HuH-7 (cell line): ENCODE measurements at places on chromosomes 4 and X.

GRCh38 chrX:108264376-108264775 is 172.8 kb downstream of the ATG4A start:
- no peak for DNase-seq

- DNase-seq = no peak
Observed at GRCh38 chr4:188839704-188840103, 700.5 kb downstream of the TRIML1 start.

DNA sequence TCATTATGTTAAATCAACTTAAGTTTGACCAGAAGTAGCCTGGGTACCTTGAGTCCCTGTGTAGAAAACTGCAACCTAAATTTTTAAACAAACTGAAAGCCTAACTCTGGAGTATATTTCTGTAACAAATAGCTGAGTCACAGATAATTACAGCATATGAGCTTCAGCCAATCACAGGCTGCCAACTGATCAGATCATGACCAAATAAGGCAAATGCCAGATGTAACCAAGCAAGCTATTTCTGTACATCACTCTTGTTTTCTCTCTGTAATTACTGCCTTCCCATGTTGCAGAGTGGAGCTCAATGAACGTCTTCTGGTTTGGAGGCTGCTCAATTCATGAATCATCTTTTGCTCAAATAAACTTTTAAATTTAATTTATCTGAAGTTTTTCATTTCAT is 980.9 kb upstream of the DIAPH2 start:
- DNase-seq = no peak

- no peak for DNase-seq
Observed at GRCh38 chr4:143163614-143164013, 21.1 kb upstream of the USP38 start.

DNA sequence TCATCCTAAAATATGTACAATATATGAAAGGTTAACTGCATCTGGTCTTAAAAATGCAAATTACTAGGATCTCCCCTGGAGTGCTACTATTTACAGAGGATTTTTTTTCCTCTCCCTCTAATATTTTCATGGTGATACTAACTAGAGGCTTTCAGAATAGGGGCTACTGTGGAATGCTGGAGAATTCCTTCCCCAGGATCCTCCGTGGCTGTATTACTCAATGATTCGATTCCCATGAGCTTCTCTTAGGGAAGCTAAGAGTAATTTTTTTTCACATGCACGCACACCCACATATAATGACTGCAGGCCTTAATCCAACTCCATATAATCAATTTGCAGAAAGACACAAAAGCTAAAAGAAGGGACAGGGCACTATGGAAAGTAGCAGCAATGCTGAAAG is 184.7 kb downstream of the ARHGAP6 start:
- no peak for DNase-seq

DNA sequence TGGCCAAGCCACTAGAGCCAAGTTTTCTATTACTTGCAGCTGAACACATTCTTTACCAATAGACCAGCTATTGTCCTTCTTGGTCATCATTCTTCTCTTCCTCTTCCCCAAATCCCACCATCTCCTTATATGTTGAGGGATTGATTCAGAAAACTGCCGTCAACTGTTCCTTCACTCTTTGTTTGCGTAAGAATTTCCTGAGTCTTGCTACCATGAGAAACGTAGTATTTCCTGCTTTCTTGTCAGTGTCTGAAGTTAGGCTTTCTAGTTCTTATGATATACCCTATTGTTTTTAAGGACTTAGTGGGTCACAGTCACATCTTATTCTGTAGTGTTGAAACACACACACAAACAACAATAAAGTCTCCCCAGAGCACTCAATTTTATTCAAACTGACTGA is 20.1 kb downstream of the IGFBP7 start:
- DNase-seq = no peak

- no peak for DNase-seq
Observed at GRCh38 chrX:9132036-9132638, 98.2 kb upstream of the FAM9B start.

GRCh38 chrX:131987252-131987651 is 35.9 kb upstream of the STK26 start:
- DNase-seq = no peak

- no peak for DNase-seq
Observed at GRCh38 chr4:110049951-110050925, 137.6 kb downstream of the EGF start.

DNA sequence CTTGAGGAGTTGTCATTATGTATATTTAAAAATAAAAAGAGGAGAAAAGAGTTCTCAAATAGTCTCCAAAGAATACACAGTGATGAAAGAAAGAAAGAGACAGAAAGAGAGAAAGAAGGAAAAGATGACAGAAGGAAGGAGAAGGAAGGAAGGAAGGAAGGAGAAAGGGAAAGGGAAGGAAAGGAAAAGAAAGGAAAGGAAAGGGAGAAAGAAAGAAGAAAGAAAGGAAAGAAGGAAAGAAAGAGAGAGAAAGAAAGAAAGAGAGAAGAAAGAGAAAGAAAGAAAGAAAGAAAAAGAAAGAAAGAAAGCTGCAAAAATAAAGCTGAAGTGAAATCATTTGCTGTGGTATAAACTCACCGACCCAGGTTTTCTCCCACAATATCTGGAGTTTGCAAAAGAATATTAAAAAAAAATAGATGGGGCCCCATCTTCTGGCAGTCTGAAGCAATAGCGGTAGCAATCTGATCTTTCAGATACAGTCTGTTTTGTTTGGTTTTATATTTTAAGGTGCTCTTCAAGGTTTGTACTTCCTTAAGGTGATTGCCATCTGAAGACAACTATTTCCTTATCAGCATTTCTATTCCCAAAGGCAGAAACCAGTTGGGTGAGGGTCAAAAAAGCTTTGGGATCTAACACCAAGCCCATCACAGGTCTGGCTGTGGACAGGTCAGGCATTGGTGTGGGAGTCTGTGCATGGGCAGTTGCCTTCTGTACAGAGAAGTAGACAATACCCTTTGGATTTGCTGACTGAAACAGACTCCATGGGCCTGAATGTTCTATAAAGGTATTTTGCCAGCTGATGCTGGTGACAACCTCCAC is 160.4 kb downstream of the CPEB2 start:
- no peak for DNase-seq

DNA sequence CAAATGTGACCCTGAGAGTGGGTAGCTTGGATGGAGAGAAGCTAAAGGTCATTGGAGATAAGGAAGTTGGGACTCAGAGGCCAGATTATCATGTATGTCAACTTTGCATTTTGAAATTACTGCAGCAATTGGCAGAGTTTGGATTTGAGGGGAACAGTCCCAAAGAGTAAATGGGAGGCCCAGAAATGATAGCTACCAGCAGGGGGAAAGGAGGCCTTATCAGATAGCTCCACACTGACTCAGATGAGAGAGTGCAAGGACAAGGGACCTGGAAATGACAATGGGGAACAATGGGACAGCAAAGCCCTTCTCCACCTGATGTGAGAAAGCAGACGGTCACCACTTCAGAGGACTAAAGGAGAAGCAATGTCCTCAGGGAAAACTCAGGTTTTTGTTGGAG is 201.5 kb upstream of the JADE1 start:
- DNase-seq = no peak

DNA sequence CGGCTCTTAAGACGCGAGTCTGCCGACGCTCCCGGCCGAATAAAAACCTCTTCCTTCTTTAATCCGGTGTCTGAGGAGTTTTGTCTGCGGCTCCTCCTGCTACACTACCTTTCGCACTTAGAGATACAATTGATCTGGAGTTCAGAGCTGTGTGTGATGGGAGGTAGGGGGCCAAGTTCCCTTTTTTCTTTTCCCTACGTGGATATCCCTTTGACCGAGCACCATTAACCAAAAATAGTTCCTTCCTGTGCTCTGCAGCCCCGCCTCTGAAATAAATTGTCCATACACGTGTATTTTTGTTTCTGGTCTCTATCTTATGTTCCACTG is 555 bp upstream of the PGM2 start:
- DNase-seq = peak; percentile 41
